ENCODE measurements at places on chromosomes 3 and 15.

DNA sequence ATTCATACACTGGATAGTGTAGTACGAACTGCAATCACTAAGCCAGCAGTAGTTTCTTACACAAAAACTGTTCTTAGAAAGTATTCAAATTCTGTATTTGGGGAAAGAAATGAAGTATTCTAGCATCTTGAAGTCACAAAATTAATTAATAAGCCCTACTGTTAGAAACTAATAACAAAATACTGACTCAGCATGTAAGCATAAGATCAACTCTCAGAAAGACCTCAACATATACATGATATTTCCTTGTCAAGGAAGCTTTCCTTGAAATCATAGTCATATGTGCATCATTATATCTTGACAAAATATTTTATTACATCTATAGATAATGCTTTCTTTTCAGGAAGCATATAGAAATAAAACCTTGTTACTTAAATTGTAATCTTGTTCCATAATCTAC is 115.5 kb upstream of the GOLGA6L6 start:
- DNase-seq, result no peak

- no peak for DNase-seq
Measured at GRCh38 chr3:107414325-107414964, 37.2 kb downstream of the CCDC54 start.

- no peak for DNase-seq
Measured at GRCh38 chr3:9175421-9175820, 74.0 kb downstream of the SRGAP3 start.

GRCh38 chr3:34264337-34265041 is 466.1 kb downstream of the PDCD6IP start:
- no peak for DNase-seq

Data from GM04503 (cell line).